HS-5 (cell line): ENCODE measurements at places on chromosomes 12 and 14.

- DNase-seq, result no peak
Measured at GRCh38 chr12:28869197-28869596, 279.9 kb upstream of the FAR2 start.

- no peak for DNase-seq
Measured at GRCh38 chr14:22733829-22734228, 32.7 kb upstream of the OXA1L start.

- no peak for DNase-seq
Measured at GRCh38 chr12:13075118-13075480, 28.4 kb downstream of the GSG1 start.

DNA sequence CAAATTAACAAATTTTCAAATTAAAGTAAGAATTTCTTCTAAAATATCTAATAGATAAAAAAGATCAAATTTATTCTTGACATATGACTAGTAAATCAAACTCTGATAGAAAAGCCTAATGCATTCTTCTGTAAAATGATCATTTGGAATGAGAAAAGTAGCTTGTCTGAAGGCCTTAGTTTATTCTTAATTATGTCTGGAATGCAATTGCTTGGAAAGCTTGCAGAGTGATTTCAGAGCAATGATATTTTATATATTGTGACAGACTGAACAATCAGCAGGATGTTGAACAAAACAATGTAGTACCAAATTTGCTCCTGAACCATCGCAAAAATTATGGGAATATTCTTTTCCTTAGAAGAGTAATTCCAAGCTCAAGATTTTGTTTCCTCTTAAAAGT is 789.6 kb upstream of the NOVA1 start:
- no peak for DNase-seq

DNA sequence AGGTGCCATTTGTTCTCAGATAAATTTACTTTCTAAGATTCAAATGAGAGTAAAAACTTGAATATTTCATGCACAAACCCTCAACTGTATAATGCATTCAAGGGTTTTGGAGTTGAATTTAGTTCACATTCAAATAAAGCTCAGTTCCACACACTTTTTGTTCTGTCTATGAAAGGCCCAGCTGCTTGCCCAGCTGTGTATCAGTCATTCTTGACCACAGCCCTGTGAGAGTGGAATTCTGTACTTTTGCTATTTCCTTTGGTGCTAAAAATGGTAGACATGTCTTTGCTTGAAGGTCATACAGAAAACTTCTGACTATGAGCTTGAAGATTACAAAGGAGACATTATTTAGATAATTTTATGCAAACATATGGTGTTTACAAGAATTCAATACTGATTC is 110.4 kb downstream of the KCNC2 start:
- DNase-seq, result no peak

- peak; percentile 82 for DNase-seq
Measured at GRCh38 chr14:69059658-69060623, 80.8 kb upstream of the ACTN1 start.

GRCh38 chr14:74794947-74795346 is 31.8 kb downstream of the YLPM1 start:
- DNase-seq, result no peak

- no peak for DNase-seq
Measured at GRCh38 chr12:30953951-30954751, 27.6 kb downstream of the TSPAN11 start.

DNA sequence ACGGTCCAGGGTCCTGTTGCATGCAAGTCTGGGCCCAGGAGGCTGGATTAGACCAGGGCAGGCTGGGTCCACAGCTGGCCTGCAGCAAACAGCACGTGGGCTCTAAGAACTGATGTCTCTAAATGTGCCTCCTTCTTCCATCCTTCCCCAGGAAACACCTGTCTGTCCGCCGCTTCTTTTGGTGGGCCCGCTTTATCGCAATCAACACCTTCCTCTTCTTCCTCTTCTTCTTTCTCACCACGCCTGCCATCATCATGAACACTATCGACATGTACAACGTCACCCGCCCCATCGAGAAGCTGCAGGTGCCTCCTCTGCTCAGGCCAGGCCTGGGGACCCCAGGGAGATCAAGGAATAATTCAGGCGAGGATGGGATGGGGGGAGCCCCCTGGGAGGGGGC is 28.3 kb downstream of the NGB start:
- DNase-seq, result no peak

DNA sequence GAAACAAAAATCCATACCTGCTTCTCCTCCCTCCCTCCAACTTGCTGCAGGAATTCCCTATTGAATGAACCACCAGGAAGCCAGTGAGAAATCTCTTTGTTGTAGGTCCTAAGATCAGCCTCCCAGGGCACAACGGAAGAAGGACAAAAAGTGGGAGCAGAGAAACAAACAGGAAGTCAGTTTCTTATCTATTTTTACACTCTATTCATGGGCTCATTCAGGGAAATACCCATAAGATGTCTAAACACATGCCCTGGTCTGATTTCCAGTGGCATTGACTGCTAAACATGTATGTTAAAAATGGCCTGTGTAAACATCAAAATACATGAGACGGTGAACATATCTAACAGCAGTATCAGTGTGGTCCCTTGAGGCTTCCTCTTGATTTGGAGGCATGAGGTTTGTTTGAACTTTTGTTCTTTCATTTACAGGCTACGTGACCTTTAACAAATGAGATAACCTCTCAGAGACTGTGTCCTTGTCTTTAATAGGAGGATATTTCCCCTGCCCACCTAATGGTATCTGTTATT is 18.8 kb downstream of the GPR65 start:
- no peak for DNase-seq

- no peak for DNase-seq
Measured at GRCh38 chr14:80955416-80955941, at the start of gene TSHR. TSS of gene TSHR (plus strand) at chr14:80955621. CDS start at chr14:80955681, 60 bp downstream.
